NCI-H2107 (cell line): ENCODE measurements at places on chromosomes 5 and 9.
A peak's percentile ranks its signal among the peaks of the same experiment; 100 is the strongest.

DNA sequence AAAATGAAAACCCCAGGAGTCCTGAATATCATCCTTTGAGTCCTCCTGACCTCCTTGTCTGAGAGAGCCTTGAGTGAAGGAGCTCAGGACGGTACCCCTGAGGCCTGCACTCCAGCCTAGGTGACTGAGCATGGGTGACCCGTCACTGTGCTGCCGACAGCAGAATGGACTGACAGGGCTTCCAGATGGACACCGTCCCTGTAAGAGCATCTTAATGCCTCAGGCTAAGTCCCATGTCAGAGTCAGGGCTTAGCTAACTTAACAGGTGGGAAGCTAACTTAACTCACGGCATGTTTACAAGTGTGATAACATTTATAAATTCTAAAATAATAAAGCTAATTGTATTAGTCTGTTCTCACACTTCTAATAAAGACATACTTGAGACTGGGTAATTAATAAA, 68.3 kb downstream of the IL6ST start:
- DNase-seq = no peak

GRCh38 chr5:34583167-34583566, 73.0 kb upstream of the RAI14 start:
- no peak for DNase-seq

- no peak for DNase-seq
These were observed 220.6 kb downstream of the C9orf50 start for GRCh38 chr9:129400001-129400970.

DNA sequence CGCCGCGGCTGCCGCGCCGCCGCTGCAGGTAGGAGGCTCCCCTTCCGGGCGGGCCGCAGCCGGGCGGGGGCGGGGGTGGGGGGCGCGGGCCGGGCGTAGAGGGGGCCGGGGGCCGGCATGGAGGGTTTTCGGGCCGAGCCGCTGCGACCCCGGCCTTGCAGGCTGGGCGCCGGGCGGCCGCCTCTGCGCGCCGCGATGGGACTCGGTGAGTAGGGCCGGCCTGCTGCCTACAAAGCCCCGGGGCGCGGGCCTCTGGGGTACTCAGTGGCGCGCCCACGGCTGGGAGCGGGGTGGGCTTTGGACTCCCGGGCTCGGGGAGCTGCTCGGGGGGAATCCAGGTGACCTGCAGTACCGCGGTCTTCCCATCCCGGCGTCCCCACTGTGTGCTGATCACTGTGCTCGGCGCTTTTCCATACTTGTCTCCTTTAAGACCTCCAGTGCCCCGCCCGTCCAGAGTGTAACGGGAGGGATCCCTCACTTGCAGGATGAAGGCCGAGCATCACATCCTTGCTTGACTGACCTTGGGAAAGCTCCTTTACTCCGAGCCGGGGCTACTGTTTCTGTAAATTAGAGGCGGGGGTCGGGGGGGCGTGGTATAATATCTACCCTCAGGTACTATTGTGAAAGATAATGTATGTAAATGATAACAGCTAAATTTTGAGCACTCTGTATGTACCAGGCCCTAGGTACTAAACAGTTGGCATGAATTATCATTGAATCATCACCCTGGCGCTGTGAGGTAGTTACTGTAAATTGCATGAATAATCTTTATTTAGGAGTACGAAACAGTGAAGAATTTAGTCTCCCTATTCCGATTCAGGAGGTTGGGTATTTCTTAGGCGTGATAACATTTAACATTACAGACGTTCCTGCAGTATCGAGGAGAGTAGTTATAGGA, 672 bp downstream of the MSANTD3 start:
- DNase-seq = peak; percentile 62

DNA sequence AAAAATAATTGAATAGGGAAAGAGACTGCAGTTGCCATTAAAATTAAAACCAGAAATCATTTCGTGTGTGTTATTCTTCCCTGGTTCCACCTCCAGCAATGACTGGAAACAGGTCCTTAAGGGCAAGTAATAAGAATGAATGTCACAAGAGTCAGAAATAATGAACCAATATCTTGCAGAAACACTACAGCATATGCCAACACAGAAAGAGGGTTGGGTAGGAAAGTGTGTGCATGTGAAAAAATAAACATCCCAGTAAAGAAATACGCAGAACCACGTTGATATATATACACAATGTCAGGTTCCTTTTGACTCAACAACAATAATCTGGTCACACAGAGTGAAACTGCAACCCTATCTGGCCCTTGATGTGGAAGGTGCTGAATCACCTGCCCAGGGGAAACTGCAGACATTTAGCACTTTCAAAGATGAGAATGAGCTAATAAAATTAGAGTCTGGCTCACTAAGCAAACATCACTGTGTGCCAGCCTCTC, 15.0 kb downstream of the HMHB1 start:
- DNase-seq = peak; percentile 26
